ENCODE measurements at places on chromosomes 5 and 9.
A peak's percentile ranks its signal among the peaks of the same experiment; 100 is the strongest.

- peak; percentile 61 for DNase-seq
Measured at GRCh38 chr9:20941174-20941690, 90.2 kb downstream of the HACD4 start.

- no peak for DNase-seq
Measured at GRCh38 chr9:136080716-136081112, 14.4 kb downstream of the NACC2 start.

DNA sequence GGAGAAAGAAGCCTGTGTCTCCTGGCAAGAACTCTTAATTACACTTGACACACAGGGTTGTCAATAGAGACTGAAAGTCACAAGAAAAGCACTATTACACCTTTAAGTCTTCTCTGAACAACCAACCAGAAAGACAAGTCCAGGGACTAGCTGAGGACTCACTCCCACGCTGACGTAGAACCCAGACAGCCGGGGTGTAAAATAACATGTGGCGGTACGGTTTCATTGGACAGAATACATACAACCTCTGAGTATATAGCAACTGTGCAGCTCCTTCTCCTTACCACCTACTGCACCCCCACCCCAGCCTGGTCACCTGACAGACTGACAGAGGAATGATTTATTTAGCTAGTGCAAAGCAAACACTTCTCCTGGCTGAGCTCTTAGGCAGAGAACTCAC is 103.4 kb upstream of the RASEF start:
- DNase-seq, result peak; percentile 73

- no peak for DNase-seq
Measured at GRCh38 chr5:66161356-66161755, 17.3 kb downstream of the SREK1 start.

GRCh38 chr9:109781086-109781485 is 1.1 kb downstream of the PALM2AKAP2 start:
- no peak for DNase-seq

DNA sequence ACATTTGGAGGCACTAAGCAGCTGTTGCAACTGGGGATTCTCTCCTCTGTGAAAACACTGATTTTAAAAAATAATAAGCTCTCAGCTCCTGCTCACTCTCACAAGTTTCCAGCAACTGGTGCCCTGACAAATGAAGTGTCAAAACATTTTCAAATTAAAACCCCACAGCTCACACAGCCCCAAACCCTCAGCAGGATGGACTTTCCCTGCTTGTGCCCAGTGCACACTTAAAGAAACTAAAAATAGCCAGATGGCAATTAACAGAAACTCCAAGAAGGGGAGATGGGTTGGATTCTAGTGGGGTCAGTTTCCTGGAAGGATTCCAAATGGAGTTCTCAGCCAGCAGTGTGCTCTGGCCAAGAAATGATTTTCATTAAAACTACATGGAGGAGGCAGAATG is 163.0 kb upstream of the PUM3 start:
- no peak for DNase-seq

GRCh38 chr9:81609782-81610739 is 79.3 kb downstream of the TLE1 start:
- no peak for DNase-seq

DNA sequence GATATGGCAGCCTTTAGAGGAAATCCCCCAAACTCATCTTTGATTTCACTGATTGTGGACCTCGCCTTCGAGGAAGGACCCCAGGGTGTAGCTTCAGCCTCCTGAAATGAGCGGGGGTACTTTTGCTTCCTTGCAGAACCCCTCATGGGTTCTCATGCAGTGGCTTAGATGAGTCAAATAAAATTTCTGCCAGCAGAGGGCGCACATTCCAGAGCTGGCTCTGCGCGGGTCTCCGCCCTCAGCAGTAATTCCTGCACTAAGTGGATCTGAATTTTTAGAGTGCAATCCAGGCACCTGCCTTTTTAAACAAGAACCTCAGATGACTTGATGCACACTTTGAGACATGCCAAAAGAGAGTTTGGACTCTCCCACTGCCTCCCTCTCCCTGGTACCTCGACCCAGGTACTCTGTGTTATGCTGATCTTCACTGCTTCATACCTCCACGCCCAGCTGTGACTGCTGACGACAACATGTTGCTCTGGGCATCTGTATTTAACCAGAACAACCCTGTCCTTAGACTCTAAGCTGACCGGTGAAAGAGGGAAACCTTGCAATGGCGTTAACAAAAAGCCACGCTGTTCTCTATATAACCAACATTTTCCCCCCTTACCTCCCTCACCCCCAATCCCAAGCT is 7.3 kb downstream of the EGFLAM start:
- DNase-seq, result peak; percentile 61

GRCh38 chr9:2583308-2584013 is 38.1 kb upstream of the VLDLR start:
- DNase-seq, result peak; percentile 45

GRCh38 chr5:138053554-138053953 is 20.7 kb upstream of the FAM13B start:
- no peak for DNase-seq

- peak; percentile 14 for DNase-seq
Measured at GRCh38 chr5:103532086-103532734, 30.4 kb downstream of the NUDT12 start.

DNA sequence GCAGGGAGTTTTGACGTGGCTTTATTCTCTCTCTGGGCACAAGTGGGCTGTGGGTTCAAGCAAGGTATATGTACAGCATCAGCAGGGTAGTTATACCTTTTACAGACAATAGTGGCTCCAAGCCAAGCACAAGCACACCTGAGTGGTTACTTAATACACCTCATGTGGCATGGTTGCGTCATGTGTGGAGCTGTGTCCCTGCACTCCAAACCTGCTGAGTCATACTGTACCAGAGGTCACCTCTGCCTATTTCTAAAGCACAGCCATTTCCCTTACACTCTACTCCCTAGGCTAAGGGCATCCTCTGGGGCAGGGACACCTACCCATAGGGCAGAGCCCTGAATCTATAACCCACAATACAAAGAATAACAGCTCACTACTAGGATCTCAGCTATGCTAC is 147.3 kb downstream of the OSTF1 start:
- peak; percentile 90 for DNase-seq

DNA sequence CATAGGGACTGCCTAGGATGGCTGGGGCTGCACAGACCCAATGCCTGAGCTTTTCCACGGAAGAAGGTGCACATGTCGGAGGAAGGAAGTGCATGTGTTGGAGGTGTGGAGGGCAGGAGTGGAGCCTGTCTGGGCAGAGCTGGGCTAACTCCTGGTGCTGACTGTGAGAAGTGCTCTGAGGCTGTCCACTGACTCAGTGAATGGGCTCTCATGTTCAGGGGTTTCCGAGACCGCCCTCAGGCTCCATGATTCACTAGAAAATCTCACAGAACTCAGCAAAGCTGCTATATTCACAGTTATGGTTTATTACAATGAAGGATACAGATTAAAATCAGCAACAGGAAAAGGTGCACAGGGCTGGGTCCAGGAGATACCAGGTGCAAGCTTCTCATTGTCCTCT is 37.2 kb downstream of the NTNG2 start:
- no peak for DNase-seq

GRCh38 chr5:2112173-2113025 is 229.7 kb upstream of the IRX4 start:
- DNase-seq, result no peak

DNA sequence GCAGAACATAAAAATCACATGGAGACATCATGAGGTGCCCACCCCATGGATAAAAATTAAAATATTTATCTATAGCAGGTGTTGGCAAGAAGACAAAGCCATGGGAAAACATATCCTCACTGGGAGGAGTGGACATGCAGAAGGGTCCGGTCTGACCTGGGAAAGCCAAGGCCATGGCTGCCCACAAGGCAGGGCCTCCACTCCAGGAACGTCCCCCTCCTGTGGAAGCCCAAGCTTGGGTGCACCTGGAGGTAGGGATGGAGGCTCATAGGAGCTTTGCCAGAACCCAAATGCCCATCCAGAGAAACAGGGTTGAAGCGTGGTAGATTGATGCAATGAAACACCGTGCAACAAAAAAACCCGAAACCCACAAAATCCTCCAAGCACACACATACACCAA is 81.4 kb upstream of the COL5A1 start:
- no peak for DNase-seq

Measured in MCF 10A (cell line).